ENCODE measurements at places on chromosomes 6 and 20.
A peak's percentile ranks its signal among the peaks of the same experiment; 100 is the strongest.

DNA sequence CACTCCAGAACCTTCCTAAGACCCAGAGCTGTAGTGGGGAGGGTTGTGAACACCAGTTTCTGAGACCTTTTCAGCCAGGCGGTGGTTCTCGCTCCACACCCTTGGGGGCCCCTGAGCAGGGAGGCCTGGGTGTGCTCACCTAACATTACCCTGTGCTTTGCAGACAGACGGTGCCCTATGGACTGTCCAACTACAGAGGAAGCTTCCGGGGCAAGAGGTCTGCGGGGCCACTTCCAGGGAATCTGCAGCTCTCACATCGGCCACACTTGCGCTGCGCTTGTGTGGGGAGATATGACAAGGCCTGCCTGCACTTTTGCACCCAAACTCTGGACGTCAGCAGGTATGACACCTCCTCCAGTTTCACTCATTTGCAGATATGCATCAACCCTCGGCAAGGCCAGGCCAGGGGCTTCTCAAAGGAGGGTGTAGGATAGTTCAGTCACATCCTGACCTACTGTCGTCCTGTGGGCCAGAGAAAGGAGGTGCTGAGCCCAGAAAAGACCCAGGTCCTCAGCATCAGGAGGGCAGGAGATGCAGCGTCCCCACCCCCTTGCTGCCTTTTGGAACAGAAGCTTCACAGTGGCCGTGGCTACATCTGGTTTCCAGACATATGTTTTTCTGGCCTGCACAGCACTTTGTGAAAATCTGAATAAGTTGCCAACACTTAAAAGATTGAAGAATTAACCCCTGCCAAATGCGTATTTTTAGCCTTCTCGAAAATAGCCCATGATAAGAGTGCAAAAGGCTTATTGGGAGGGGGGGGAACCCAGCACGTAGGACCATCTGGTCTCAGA, 20.6 kb downstream of the EDN3 start:
- no peak for DNase-seq

DNA sequence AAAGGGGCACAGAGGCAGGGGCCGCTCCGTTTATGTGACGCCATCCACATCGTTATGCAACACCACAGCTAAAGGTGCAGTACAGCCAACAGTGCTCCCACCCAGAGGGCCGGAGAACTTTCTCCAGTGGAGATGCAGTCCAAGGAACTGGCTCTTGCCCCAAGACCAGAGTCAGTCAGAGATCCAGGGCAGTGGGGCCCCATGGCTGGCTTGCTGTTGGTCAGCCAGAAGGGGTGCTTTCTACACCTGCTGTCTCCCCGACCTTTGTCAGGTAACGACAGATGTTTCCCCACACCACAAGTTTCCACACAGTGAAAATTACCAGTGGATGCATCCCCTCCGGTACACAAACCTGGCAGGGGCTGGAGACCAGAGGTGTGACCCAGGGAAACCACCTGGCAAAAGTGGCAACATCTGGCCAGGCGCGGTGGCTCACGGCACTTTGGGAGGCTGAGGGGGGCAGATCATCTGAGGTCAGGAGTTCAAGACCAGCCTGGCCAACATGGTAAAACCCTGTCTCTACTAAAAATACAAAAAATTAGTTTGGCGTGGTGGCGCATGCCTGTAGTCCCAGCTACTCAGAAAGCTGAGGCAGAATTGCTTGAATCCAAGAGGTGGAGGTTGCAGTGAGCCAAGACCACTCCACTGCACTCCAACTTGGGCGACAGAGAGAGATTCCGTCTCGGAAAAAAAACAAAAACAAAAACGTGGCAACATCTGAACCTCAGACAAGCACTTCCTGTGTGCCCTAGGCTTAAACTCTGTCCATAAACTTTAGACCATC, 34.9 kb downstream of the UBE2V1 start:
- no peak for DNase-seq

- peak; percentile 76 for DNase-seq
Measured at GRCh38 chr6:22147921-22148776, 148.7 kb downstream of the PRL start.

- peak; percentile 83 for DNase-seq
Measured at GRCh38 chr6:2448826-2449571, 203.6 kb upstream of the GMDS start.

GRCh38 chr6:19876672-19877071, 39.5 kb downstream of the ID4 start:
- no peak for DNase-seq

- no peak for DNase-seq
Measured at GRCh38 chr6:159620947-159621346, 72.1 kb downstream of the SOD2 start.

- DNase-seq, result no peak
Measured at GRCh38 chr20:57874141-57874540, 164.3 kb upstream of the PMEPA1 start.

DNA sequence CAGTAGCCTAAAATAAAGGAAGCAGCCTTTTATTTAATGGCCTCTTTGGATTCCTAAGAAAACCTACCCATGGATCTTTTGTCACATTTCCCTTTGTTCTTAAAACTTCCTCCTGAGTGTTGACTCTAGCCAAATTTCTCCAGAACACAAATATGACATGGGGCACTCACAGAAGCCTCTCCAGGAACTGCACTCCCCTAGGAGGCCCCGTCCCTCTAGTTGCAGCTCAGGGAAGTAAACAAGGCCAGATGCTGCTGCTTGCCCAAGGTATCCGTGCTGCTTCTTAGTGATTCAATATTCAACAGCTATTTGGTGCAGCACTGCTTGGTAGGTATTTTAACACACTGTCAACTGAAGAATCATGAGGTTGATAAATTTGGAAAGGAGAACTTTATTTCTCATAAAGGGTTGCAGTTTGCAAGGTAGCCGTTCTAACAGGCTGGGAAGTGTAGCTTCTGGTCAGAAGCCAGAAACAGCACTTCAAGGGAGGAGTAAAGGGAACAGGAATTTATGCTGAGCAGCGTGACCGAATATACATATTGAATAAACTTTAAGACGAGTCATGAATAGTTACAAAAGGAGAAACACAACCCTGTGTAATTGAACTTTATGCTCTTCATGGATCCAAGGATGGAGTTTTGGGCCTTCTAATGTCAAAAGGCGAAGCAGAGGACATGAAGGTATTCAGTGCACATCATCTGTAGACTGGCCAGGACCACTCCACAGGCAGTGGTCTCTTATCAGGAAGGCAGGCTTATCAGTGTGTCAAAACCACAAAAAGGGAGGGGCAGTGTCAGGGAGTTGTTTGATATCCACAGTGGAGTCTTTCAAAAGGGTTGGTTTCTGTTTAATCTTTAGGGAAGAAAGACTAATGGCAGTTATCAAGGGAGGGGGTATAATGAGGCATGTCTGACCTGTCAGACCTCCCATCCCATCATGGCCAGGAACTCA, 63.3 kb downstream of the CD24 start:
- DNase-seq, result no peak

- no peak for DNase-seq
Measured at GRCh38 chr20:49984426-49985153, 1.8 kb downstream of the SNAI1 start.

DNA sequence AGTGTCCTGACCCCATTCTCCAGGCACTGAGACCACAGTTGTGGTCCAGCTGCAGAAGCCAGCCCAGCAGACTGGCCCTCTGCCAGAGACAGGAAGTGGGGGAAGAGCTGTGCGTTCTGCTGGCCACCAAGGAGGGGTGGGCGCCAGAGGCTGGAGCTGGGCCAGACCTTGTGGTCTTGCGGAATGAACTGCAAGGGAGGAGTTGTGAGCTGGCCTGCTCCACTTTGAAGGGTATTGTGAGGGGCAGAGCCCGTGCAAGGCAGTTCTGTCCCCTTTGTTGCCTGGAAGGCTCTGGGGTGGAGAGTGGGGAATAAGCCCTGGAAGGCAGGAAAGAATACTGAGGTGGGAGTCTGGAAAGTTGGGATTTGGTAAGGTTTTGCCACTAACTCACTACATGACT, 3.6 kb upstream of the MDFI start:
- no peak for DNase-seq

- peak; percentile 87 for DNase-seq
Measured at GRCh38 chr6:134217105-134217797, 100.7 kb downstream of the SGK1 start.

GRCh38 chr20:63735859-63736718, at the start of gene LIME1:
TSS of gene LIME1 (plus strand) at chr20:63736664. CDS start at chr20:63737550, 886 bp downstream.
- no peak for DNase-seq

- peak; percentile 87 for DNase-seq
Measured at GRCh38 chr6:17032590-17032987, 69.3 kb upstream of the STMND1 start.

- DNase-seq, result peak; percentile 56
Measured at GRCh38 chr6:53593001-53593488, 48.1 kb upstream of the GCLC start.

DNA sequence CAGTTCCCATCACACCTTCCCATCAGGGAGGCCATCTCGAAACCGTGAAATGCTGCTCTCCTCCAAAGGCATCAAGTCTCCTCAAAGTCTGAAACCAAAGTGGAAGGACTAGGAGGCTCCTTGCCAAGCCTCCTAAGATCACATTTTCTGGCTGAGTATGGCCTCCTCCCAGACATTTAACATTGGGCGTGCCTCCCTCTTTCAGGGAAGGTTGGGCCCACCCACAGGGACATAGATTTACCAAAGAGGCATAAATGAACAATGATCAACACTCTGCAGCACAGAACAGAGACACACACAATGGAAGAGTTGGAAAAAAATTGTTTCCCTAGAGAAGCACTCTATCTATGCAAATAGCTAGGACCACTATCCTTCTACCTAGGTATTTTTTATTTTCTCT, 381.8 kb downstream of the MAFB start:
- no peak for DNase-seq

DNA sequence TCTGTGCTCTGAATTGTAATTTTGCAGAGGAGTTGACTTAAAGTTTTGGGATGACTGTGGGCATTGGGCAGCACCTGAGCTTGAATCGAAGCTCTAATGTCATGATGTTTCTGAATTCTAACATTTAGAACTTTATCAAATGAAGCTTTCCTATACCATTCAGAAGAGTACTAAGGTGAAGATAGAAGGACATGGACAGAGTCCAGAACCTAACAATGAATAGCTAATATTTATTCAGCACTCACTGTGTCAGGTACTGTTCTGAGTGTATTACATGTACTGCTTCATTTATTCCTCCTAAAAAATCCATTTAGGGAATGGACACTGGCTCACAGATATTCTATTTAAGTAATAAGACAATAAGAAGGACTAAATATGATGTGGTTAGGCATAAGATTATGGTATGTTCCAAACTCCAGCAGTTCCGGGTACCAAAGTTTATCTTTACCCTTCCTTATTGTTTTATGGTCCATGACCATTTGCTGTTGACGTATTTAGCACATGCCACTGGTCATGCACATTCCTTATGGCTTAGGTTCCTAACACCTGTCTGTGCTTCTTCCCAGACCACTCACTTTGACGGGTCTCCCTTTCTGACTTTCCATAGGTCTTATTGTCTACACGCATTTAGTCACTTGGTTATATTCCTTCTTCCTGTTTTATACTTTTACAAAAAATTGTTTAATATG, 20.3 kb downstream of the BCKDHB start:
- DNase-seq, result no peak

DNA sequence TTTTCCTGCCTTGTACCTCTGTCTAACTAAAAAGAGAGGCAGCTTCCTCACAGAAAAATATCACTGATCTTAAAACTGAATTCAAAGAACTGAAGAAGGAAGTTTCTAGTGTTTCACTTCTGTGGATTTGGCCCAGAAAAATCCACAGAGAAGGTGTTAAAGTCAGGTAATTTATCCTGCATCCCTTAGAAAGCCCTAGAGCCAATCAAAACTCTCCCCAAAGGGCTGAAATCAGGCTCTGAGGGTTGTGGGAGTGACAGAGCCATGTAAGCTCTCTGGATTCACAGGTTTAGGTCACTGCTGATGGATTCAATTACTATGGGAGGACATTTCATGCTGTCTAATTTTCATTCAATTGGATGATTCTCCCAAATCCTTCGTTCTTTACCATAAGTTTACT, 152.3 kb downstream of the OR2B2 start:
- no peak for DNase-seq

- peak; percentile 28 for DNase-seq
Measured at GRCh38 chr20:38680500-38681306, 43.6 kb upstream of the SLC32A1 start.

- DNase-seq, result no peak
Measured at GRCh38 chr20:20552076-20552475, 160.4 kb downstream of the RALGAPA2 start.

- DNase-seq, result no peak
Measured at GRCh38 chr6:157842212-157842611, 19.2 kb downstream of the SNX9 start.

- DNase-seq, result no peak
Measured at GRCh38 chr6:33857932-33858475, 54.2 kb upstream of the MLN start.

DNA sequence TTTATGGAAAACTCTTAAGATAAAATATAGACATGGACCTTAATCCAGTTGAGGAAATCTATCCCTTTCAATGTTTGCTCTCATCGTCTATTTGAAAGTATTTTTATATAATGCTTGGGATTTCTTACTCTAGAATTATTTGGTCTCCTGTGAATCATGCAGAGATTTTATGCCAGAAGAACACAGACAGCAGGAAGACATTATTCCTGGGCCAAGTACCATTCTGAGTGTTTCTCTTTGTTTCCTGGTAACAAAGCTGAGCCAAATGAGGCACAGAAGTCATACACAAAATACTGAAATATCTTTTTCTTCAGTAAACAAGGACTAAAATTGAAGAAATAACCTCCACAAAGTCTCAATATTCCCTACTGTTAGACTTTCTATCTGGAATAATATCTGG, 538.2 kb upstream of the EYS start:
- DNase-seq, result no peak

DNA sequence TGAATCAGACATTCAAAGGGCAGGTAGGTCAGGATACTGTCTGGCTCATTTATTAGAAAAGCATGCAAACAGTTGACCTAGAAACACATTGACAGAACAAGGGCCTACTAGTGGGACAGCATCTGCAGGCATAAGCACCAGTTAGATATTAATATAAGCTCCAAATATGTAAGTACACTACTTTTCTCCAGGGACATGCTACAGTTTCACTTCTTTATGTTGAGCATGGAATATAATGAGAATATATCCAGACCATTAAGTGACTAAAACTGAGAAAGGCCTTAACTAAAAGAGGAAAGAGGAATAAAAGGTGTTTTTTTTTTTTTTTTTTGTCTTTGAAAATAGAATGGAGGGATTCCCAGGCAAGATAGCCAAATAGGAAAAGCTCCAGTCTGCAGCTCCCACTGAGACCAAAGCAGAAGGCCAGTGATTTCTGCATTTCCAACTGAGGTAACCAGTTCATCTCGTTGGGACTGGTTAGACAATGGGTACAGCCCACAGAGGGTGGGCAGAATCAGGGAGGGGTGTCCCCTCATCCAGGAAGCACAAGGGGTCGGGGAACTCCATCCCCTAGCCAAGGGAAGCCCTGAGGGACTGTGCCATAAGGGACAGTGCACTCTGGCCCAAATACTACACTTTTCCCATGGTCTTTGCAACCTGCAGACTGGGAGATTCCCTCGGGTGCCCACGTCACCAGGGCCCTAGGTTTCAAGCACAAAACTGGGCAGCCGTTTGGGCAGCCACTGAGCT, 251.6 kb downstream of the PHF3 start:
- no peak for DNase-seq

DNA sequence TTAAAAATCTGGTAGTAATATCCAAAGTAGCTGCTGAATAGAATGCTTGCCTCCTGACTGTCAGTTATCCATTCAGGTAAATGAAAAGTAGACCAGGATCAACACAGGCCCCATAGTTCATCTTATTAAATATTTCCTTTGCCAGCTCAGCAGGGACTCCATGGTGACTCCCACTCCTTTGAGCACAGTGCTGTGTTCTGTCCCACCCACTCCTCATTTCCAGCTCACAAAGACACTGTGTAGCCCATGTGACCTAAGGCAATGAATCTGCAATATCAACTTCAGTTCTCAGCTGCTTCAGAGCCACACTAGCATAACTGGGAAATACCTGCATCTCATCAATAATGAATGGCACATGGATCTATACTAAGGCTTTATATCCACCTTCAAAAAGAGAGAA, 189.5 kb upstream of the MANEA start:
- no peak for DNase-seq
